Foreskin keratinocyte (primary cell): ENCODE measurements at places on chromosomes 13 and 19. TPM values are rescaled to one million over a fixed set of nuclear protein-coding genes. Genes with fewer than 3 reads are reported as not detected.
A peak's percentile ranks its signal among the peaks of the same experiment; 100 is the strongest.

SLC25A41 gene
- 0.14 and 0.20 TPM in 2 replicates for total RNA-seq

NCAN gene
- total RNA-seq = not detected in 2 replicates

FLT1 gene
- total RNA-seq = not detected in 2 replicates

- DNase-seq = no peak
Observed at GRCh38 chr13:23949200-23949599, 51.9 kb upstream of the C1QTNF9B start.

DNA sequence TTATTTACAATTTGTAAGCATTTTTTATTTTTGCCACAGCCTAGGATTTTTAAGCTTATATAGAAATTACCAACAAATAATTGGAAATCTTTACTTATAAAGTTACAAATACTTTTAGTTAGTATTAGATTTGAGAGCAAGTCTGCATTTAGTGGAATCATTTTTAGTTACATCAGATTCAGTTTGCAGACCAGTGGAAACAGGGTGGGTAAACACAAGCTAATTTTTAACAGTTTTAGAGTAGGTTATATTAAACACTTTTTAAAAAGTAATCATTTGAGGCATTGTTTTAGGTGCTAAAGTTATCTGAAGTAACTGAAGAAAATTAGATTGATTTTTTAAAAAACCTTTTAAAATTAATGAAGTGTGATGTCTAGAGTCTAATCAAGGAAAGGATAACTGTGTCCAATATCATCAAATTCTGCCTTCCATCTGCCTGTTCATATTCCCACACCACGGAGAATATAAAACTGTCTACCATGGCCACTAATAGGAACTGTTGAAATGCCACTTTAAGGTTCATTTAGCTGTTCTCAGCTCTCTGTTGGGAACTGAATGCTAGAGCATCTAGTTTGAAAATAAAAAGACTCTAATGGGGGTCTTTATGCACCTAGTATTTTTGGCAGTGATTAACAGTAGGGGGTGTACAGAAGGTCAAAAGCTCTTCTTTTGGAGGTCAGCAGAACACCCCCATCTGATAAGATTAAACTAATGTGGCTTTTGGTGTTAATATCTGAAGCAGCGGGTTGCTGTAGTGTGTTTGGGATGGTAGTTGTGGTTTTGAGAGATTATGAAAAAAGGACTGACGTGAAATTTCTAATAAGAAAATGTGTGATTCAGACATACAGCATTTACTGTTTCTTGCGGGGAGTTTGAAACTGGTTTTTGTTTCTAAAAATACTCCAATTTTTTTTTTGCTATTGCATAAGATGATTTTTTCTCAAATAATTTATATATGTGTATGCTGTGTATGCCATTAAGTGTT lies 66.5 kb downstream of the NDFIP2 start:
- no peak for DNase-seq

TRPM4 gene
- total RNA-seq = 17.6 and 18.7 TPM in 2 replicates

- peak; percentile 69 for DNase-seq
Observed at GRCh38 chr13:80399340-80400163, 58.6 kb upstream of the SPRY2 start.

DNA sequence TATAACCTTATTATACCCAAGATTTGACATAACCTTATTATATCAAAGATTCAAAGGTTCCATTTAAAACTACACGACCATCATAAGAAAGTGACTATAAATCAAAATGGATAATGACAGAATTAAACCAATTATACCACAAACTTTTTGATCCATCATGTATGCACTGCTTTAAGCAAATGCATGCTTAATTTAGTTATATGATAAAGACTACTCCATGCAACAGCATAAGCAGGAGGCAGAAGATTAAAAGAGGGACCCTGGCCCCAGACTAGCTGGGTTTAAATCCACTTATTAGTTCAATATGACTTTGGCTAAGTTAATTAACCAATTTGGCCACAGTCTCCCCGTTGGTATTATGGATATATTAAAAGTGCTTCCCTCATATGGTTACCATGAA lies 11.4 kb downstream of the EFNB2 start:
- DNase-seq = no peak

DNA sequence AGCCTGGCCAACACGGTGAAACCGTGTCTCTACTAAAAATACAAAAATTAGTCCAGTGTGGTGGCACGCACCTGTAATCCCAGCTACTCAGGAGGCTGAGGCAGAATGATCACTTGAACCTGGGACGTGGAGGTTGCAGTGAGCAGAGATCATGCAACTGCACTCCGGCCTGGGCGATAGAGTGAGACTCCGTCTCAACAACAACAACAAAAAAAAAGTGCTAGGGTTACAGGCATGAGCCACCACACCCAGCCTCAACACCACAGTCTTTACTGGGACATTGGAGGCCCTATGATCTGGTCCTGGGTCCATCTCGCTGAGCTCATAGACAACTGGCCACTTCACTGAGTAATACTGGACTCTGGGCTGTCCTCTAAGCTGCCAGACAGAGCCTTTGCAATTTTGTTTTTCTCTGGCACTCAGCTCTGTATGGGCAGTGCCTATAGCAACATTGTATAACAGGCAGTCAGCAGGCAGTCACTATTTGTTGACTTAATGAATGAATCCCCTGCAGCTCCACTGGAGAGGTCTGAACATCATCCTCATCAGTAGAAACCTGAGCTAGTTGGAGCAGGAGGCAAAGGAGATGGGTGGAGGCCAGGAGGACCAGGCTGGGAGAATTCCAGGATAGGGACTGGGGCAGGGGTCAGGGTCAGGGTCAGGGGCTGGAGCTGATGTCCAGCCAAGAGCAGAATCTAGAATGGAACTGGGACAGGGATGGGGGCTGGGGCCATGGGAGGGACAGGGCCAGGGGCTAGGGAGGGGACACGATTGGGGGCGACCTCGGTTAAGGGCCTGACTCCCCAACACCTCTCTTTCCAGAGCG lies 8.1 kb downstream of the BLOC1S3 start:
- DNase-seq = no peak
